ENCODE measurements at places on chromosomes 12 and 14.

GRCh38 chr14:56676042-56676441 lies 96.4 kb downstream of the TMEM260 start:
- no peak for DNase-seq

- DNase-seq = no peak
Observed at GRCh38 chr12:48878548-48878947, 12.9 kb upstream of the RND1 start.

GRCh38 chr12:252636-253035 lies 10.0 kb downstream of the SLC6A13 start:
- DNase-seq = peak; percentile 92

DNA sequence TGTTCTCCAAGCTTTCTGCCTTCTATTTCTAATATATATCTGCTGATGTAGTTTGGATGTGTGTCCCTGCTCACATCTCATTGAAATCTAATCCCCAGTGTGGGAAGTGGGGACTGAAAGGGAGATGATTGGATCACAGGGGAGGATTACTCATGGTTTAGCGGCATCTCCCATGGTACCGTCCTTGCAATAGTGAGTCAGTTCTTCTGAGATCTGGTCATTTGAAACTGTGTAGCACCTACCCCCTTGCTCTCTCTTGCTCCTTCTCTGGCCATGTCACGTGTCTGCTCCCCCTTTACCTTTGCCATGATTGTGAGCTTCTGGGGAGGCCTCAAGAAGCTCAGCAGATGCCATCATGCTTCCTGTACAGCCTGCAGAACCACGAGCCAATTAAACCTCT lies 26.2 kb upstream of the ALX1 start:
- DNase-seq = no peak

DNA sequence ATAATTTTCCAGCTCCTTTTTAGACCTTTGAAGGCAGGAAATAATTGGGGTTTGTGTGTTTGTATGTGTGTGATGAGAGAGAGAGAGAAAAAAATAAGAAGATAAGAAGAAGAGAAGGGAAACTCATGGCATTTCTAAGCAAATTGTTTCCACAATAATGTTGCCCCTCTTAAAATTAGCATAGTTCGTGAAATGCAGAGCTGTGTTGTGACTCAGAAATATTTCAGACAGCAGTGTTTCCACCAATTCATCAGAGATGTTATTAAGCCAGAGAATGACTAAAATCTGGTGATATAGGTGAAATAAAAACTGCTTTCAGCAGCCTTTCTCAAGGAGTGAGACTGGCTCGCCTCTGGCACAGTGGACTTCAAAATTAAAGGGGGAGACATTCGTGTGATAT lies 65.9 kb upstream of the ARHGAP5 start:
- DNase-seq = no peak

DNA sequence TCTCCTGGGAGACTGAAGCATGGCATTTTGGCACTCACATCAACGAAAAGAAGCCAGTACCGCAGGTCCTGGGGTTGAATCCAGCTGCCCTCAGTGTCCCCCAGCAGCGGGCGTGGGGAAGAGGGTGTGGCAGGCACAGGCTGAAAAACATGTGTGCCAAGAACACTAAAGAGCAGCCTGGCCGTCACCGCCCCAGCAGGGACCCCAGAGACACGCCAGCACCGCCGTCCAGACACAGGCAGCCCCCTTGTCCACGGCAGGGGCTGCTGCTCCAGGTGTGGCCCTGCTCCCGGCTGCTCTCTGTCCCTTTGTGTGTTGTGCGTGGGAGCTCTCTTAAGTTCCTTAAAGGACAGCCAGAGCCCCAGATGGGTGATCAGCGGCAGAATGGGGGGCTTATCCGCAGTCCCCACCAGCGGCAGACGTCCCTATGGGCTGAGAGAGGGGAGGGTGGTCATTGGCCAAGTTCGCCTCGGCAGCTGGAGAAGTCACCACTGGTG lies 556 bp downstream of the PHETA1 start:
- peak; percentile 33 for DNase-seq

GRCh38 chr12:124747426-124748161 lies 116.1 kb downstream of the SCARB1 start:
- DNase-seq = peak; percentile 93

GRCh38 chr14:103767336-103767894 lies 51.8 kb downstream of the ZFYVE21 start:
- no peak for DNase-seq

- DNase-seq = no peak
Observed at GRCh38 chr12:130226771-130227170, 64.5 kb downstream of the FZD10 start.

DNA sequence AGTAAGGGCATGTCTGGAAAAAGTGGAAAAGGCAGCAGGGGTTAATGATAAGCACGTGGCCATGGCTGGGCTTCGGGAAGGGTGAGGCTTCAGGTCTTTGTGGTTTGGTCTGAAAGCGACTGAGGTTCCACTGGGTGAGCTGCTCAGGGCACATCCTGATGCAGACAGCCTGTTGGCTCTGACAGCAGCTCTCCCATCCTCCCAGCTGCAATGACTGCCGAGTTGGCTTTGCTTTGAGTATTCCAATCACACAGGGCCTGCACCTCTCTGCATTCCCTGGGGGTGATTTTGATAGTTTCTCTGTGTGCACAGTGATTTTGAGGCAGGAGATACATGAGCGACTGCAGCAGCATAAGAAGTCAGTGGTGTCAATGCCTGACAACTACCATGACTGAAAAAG lies 390.7 kb downstream of the APAF1 start:
- no peak for DNase-seq

DNA sequence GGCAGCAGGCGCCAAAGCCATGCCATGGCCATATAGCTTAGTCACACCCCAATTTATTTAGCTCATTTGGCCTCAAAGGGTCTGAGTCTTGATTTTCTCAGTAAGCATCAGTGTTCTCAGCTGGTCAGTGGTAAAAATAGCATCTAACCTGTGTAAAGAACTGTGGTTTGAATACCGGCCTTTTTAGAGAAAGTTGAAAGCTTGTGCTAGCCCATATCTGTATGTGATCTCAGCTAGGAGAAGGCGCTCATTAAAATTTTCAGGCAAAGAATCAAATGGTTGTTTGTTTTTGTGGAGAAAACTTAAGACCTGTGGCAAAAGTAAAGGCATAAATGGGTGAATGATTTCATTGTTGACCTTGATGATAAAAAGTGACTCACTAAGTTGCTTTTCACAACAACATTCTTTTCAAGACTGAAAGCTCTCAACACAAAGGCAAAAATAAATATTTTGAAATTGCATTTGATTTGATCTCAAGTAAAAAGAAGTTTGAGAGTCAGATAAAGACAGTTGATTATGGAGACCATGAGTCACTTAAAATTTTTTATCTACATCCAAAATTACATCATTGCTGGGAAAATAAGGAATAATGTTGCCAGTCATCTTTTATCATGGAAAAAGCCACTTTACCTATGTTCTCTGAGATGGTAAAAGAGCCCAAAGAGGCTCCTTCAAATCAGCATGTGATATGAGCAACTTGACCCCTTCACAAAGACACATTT lies 128.5 kb upstream of the RGS6 start:
- DNase-seq = no peak

GRCh38 chr14:22155571-22155970 lies 433.5 kb downstream of the DAD1 start:
- no peak for DNase-seq

GRCh38 chr12:53252349-53252916 lies 15.7 kb upstream of the ESPL1 start:
- no peak for DNase-seq

GRCh38 chr12:75766263-75767160 lies 255.1 kb upstream of the KRR1 start:
- DNase-seq = peak; percentile 71

GRCh38 chr12:2982361-2982760 lies 23.2 kb downstream of the TEAD4 start:
- DNase-seq = no peak

GRCh38 chr12:124620606-124621295 lies 53.3 kb upstream of the NCOR2 start:
- DNase-seq = no peak

DNA sequence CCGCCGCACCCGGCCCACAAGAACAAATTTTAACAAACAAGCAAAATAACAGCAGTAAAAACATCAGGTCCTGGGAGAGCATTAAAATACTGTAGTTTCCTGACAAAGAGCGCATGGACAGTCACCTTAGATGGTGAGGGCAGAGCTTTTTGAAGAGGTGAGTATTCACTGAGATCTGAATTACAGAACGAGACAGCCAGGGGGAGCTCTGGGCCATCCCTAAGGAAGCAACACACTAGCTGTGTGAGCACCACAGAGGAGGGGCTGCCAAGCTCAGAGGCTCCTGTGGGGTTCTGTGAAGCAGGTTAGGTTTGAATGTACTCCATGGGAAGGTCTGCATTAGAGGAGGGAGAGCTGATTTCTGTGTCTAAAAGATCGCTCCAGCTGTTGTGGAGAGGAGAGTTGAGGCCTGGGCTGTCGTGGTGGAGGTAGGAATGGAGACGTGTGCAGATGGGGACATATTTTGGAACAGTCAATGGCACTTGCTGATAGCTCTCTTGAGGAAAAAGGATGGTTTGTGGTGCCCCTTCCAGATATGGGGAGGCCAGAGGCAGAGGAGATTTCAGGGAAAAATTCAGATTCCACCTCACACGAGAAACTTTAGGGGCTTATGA lies 72.9 kb downstream of the TRAFD1 start:
- DNase-seq = peak; percentile 76

DNA sequence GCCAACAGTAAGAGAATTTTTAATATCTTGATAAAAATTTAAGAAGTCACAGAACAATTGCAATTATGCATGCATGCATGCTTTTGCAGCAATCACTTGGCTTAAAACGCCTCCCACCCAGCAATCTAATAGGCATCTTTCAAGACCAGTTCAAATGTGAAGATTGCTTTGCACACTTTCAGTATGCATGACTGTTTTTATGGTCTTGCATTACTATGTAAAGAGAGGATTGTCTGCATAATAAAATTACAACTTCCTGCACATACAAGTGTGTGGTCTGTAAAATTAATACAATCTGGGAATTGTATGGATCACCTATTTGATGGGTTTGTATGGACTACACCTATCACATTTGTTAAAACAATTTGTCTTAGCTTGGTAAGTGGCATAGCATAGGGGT lies 48.8 kb downstream of the E2F7 start:
- no peak for DNase-seq

DNA sequence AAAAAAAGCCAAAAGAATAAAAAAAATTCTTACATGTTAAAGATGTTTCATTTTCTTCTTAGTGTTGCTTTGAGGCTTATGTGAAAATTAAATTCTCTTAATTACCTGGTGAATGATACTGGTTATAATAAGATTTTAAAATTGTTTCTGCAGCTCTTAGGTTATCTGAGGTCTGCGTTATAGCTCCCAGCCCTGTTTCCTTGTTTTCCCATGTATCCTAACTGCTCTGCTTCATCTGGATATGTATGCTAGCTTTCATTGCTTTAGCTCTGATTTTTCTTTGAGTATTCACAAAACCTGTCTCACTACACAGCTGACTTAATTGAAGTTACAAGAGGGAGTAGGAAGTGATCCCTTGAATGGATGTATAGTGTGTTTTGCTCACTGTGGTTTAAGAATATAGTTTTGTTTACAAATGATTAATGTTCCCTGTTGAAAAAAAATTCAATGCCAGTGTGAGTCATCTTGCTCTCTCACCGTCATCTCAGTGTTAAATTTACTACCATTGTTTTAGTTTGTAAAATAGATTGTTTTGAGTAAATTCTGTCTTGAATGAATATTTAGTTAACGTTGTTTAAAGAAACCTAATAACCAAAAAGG lies 26.8 kb downstream of the CPSF6 start:
- no peak for DNase-seq

DNA sequence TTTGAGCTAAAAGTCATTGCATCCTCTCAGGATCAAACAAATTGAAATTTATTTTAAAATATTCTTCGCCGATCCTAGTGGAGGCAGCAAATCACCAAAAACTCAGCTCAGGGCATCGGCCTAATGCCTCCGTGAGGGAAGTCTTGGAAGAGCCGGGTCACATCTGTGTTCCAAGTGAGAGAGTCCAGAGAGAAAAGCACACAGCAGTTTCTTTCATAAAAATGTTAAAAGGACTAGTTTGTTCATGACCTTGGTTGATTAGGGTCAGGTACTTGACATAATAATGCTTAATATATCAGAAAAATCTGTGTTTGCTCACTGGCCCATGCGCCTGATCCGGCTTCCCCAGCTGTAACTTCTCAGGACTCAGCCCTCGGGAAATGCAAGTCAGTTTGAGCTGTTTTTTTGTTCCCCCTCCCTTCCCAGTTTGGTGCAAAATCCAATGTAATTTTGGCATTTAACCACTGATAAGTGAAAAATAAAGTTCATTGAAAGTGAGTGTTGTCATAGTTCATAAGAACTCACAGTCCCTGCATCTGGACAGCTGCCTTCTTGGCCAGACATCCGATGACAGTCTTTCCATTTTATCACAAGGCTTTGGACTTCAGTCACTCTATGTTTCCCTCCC lies 161.7 kb downstream of the CAND1 start:
- DNase-seq = peak; percentile 52

- no peak for DNase-seq
Observed at GRCh38 chr12:82673698-82674097, 13.0 kb upstream of the TMTC2 start.

- no peak for DNase-seq
Observed at GRCh38 chr14:92665661-92666110, 82.7 kb downstream of the LGMN start.

DNA sequence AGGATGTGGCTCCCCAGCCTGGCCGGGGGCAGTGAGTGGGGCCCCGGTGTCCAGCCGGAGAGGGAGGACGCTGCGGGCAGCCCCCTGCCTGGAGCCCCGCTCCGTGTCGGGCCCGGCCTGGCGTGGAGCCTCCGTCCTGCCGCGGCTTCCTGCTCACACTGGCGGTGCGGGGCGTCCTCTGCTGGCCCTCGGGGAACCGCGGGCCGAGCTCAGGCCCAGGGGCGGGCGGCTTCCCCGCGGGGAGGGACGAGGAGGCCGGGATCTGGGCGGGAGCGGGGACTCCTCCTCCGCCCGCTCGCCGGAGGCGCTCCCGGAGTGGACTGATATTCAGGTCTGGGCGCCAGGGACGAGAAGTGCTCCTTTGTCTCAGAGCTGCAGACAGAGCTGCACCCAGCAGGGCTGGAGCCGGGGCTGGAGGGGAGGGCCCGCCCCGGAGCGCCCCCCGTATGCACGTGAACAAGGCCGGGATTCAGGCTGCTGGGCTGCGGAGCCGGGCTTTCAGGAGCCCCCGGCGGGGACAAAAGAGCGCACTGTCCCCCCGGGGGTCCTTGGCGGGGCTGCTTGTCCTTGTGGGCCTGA lies 2.2 kb downstream of the MMP17 start:
- peak; percentile 93 for DNase-seq

- no peak for DNase-seq
Observed at GRCh38 chr12:108033090-108033489, 96.0 kb upstream of the WSCD2 start.

- no peak for DNase-seq
Observed at GRCh38 chr14:20295067-20295466, 10.7 kb downstream of the TTC5 start.

GRCh38 chr12:47805417-47805816 lies 14.3 kb downstream of the HDAC7 start:
- DNase-seq = no peak

All from kidney (tissue), 22 donors.